Activated CD8-positive, alpha-beta T cell treated with anti-CD3 and anti-CD28 coated beads, Interleukin-2, amount 10 ng/mL, durations not matched to agents 7 days and 5 days (primary cell): ENCODE measurements at places on chromosomes 16 and 17.

- H3K4me1 ChIP-seq = peaks cover 29% of the 10 kb centered on the region
- no peak overlapping the region for H3K27ac ChIP-seq
- no peak for DNase-seq
- H3K36me3 ChIP-seq = peaks cover 9% of the 10 kb centered on the region
- no peak overlapping the region for H3K4me3 ChIP-seq
These were observed 36.7 kb downstream of the PIEZO1 start for GRCh38 chr16:88748364-88748763.

DNA sequence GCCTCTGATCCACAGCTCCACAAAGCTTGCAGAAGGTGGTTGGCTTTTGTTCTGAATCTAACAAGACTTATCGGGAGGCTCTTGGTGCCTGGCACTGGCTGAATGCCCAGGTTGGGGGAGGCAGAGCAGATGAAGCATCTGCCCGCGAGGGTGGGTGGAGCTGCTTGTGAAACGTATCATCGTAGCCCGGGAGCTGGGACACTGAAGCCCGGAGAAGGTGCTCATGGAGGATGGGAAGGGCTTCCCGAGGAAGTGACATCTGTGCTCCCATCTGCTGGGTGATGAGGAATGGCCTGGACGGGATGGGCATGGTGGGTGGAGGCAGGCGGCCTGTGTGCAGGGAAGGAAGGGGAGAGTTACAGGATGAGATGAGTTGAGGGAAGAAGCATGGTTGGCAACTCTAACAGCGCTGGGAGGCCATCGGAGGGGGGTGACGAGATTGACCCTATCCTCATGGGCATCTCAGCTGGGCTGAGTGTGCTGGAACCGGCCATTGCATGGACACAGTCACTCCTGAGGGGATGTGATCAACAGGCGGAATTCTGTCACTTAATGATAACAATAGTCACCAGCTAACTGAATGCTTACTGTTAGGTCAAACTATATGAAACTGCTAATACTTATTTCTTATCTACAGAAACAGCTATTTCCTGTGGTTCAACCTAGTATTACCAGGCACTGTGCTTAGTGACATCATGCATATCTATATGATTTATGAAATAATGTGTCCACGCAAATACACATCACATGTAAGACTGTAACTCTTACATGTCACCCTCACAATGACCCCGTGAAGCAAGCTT, 102.7 kb downstream of the ABCC6 start:
- H3K27ac ChIP-seq = no peak overlapping the region
- no peaks in the 10 kb centered on the region for H3K27me3 ChIP-seq
- H3K4me3 ChIP-seq = no peak overlapping the region

GRCh38 chr17:67248291-67248690, 3.3 kb upstream of the HELZ start:
- peaks cover 6% of the 10 kb centered on the region for H3K27me3 ChIP-seq
- no peak for DNase-seq
- peaks cover 9% of the 10 kb centered on the region for H3K36me3 ChIP-seq
- H3K4me3 ChIP-seq = no peak overlapping the region
- H3K4me1 ChIP-seq = peaks cover 27% of the 10 kb centered on the region

DNA sequence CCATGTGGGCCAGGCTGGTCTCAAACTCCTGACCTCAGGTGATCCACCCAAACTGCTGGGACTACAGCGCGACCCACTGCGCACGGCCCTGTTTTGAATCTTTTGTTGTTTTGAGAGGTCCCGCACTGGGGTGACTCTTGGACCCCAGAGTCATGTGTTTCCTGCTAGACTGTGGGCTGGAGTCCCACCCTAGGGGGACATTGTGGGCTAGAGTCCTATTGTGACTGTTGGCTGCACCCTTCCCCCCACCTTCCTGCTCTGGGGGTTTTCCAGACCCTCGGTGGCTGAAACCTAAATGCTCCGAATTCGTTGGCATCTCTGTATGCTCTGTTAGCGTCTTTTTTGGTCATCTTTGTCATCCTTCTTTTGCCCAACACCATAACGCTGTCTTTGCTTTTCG, 16.0 kb downstream of the NUPR1 start:
- H3K4me3 ChIP-seq = no peak overlapping the region
- peaks cover 6% of the 10 kb centered on the region for H3K27me3 ChIP-seq
- peaks cover 3% of the 10 kb centered on the region for H3K4me1 ChIP-seq
- no peak overlapping the region for H3K27ac ChIP-seq
- no peaks in the 10 kb centered on the region for H3K36me3 ChIP-seq
- no peak for DNase-seq

DNA sequence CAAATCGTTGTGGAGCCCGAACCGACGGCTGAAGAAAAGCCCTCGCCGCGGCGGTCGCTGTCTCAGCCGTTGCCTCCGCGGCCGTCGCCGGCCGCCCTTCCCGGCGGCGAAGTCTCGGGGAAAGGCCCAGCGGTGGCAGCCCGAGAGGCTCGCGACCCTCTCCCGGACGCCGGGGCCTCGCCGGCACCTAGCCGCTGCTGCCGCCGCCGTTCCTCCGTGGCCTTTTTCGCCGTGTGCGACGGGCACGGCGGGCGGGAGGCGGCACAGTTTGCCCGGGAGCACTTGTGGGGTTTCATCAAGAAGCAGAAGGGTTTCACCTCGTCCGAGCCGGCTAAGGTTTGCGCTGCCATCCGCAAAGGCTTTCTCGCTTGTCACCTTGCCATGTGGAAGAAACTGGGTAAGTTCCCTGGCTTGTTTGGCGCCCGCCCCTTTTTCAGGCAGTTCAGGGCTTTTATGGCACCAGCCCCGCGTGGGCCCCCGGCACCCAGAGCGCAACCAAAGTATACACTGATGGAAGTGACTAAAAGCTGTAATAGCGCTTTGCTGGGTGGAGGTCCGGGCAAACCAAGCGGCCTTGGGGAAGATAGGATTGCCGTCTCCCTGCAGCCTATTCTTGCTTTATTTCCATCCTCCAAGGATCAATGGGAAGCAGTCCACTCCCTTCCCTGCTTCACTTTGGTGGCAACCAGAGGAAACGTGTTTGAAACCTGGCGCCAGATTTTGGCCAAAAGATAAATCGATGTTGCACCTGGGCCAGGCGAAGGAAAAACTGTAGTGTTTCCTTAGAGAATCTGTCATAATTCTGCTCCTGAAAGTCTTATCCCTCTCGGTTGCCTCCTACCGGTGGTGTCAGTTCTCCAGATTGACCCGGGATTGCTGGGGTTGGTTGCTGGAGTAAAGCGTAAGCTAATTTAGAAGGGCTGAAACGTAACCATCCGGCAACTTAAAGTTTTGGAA, 775 bp downstream of the PPM1D start:
- H3K4me3 ChIP-seq = peak overlapping the region; percentile 92
- H3K27me3 ChIP-seq = peaks cover 2% of the 10 kb centered on the region
- H3K36me3 ChIP-seq = peaks cover 16% of the 10 kb centered on the region
- DNase-seq = peak; percentile 74
- H3K27ac ChIP-seq = peak overlapping the region; percentile 96
- H3K4me1 ChIP-seq = peaks cover 39% of the 10 kb centered on the region

GRCh38 chr16:13426269-13426668, 493.7 kb upstream of the ERCC4 start:
- no peaks in the 10 kb centered on the region for H3K27me3 ChIP-seq
- H3K4me1 ChIP-seq = no peaks in the 10 kb centered on the region
- no peak overlapping the region for H3K27ac ChIP-seq

DNA sequence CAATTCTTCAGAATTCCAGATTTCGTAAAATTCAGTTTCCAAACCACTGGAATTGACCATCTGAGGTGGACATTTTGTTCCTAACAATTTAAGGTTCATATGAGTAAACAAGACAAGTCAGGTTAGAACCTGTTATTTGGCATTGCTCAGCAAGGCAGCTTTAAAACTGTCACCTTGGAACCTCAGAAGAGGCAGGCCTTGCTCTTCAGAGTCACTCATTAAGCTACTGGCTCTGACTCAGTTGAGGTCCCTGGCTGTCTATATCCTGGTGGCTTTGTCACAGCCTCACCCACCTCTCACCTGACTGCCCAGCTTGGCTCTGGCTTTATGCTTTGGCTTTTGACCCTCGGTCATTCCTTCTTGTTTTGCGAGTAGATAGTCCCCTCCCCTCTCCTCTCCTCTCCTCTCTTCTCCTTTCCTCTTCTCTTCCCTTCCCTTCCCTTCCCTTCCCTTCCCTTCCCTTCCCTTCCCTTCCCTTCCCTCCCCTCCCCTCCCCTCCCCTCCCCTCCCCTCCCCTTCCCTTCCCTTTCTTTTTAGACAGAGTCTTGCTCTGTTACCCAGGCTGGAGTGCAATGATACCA, 238.4 kb downstream of the SHISA9 start:
- no peaks in the 10 kb centered on the region for H3K27me3 ChIP-seq
- no peak overlapping the region for H3K27ac ChIP-seq
- H3K36me3 ChIP-seq = no peaks in the 10 kb centered on the region

DNA sequence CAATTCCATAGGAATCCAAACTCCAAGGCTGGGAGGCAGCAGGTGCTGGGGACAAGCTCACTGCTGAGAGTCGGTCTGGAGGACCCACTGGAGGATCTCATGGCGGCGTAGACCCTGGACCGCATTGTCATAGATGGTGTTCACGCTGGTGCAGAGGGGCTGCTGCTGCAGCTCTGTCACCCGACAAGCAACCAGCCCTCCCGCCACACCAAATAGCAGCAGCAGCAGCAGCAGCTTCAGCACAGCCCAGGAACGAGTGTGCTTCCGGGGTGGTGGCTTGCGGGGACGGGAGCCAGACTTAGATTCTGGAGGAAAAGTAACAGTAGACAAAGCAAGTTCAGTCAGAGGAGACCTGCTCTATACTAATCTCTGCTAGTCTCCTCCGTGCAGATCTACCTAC, 9.9 kb downstream of the EME1 start:
- no peak overlapping the region for H3K4me3 ChIP-seq
- no peak for DNase-seq
- peaks cover 74% of the 10 kb centered on the region for H3K36me3 ChIP-seq
- H3K4me1 ChIP-seq = peaks cover 11% of the 10 kb centered on the region

GRCh38 chr16:14303639-14304394, 232.7 kb downstream of the MRTFB start:
- H3K4me1 ChIP-seq = peaks cover 24% of the 10 kb centered on the region
- no peak overlapping the region for H3K27ac ChIP-seq
- peak overlapping the region; percentile 72 for H3K4me3 ChIP-seq
- no peak for DNase-seq
- H3K36me3 ChIP-seq = no peaks in the 10 kb centered on the region
- H3K27me3 ChIP-seq = peaks cover 20% of the 10 kb centered on the region

- H3K4me3 ChIP-seq = peak overlapping the region; percentile 71
- DNase-seq = peak; percentile 82
- H3K27ac ChIP-seq = peak overlapping the region; percentile 93
- H3K4me1 ChIP-seq = peaks cover 70% of the 10 kb centered on the region
- H3K36me3 ChIP-seq = peaks cover 49% of the 10 kb centered on the region
These were observed 13.7 kb downstream of the PITPNC1 start for GRCh38 chr17:67390646-67391361.

GRCh38 chr17:16406742-16407674, 8.4 kb upstream of the TRPV2 start:
- H3K36me3 ChIP-seq = no peaks in the 10 kb centered on the region
- no peak for DNase-seq
- H3K27me3 ChIP-seq = peaks cover 16% of the 10 kb centered on the region
- H3K4me1 ChIP-seq = peaks cover 5% of the 10 kb centered on the region
- H3K4me3 ChIP-seq = no peak overlapping the region
- no peak overlapping the region for H3K27ac ChIP-seq

DNA sequence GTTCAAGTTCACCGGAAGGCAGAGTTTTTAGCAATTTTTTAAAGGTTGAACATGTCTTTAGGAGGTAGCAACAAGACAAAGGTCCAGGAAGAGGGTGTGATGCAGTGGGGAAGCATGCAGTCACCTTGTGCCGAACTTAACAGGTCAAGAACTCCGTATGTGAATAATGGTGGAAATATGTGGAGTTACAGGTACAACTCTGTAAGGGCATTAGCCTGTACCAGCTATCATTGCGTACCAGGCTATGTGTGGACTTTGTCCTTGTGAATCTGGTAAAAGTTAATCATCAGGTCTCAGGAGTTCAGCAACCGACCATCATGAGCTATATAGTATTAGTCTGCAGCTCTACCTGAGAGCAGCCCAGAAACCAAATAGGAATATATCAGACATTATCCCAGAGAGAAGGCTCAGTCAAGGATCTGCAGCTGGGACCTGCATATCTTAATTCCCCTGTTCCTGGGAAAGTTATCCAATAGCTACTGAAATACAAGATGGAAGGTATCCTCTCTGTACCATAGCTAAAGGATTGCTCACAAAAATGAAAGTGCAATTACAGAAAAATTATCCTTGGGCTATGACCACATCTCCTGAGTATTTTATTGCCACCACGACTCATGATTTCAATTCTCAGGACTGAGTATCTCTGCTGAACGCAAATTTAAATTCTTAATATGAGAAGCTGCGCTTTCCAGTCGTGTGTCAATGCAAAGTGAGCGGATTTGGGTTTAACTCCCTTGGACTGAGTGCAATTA, 469.3 kb downstream of the CDH13 start:
- H3K36me3 ChIP-seq = no peaks in the 10 kb centered on the region
- no peak overlapping the region for H3K27ac ChIP-seq
- DNase-seq = no peak
- no peak overlapping the region for H3K4me3 ChIP-seq

GRCh38 chr16:10647264-10647720, 47.4 kb downstream of the TEKT5 start:
- no peaks in the 10 kb centered on the region for H3K36me3 ChIP-seq
- no peaks in the 10 kb centered on the region for H3K4me1 ChIP-seq
- H3K4me3 ChIP-seq = no peak overlapping the region
- no peaks in the 10 kb centered on the region for H3K27me3 ChIP-seq

DNA sequence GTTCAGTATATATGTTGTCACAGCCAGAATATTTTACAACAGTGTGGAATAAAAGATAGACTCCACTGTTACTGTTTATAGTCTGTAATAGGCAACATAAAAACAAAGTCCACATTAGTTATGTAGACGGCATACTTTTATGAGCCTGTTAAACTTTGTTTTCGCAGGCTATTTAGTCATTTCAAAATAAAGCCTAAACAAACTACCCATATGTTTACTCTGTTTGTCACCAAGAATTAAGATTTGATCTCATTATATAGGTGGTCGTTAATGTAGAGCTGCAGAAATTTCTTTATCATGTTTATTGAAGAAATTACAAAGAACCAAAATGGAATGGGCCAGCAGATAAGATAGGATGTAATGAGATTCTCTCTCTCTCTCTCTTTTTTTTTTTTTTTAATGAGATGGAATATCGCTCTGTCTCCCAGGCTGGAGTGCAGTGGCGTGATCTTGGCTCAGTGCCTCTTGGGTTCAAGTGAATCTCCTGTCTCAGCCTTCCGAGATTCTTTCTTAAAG, 943.8 kb upstream of the SOX9 start:
- no peak for DNase-seq
- no peaks in the 10 kb centered on the region for H3K36me3 ChIP-seq
- H3K27ac ChIP-seq = no peak overlapping the region
- H3K4me3 ChIP-seq = no peak overlapping the region

GRCh38 chr16:47887496-47887895, 268.3 kb downstream of the ABCC12 start:
- H3K27me3 ChIP-seq = peaks cover 8% of the 10 kb centered on the region
- H3K27ac ChIP-seq = no peak overlapping the region
- no peaks in the 10 kb centered on the region for H3K4me1 ChIP-seq
- no peak overlapping the region for H3K4me3 ChIP-seq
